ENCODE measurements at places on chromosomes 6 and 20.

DNA sequence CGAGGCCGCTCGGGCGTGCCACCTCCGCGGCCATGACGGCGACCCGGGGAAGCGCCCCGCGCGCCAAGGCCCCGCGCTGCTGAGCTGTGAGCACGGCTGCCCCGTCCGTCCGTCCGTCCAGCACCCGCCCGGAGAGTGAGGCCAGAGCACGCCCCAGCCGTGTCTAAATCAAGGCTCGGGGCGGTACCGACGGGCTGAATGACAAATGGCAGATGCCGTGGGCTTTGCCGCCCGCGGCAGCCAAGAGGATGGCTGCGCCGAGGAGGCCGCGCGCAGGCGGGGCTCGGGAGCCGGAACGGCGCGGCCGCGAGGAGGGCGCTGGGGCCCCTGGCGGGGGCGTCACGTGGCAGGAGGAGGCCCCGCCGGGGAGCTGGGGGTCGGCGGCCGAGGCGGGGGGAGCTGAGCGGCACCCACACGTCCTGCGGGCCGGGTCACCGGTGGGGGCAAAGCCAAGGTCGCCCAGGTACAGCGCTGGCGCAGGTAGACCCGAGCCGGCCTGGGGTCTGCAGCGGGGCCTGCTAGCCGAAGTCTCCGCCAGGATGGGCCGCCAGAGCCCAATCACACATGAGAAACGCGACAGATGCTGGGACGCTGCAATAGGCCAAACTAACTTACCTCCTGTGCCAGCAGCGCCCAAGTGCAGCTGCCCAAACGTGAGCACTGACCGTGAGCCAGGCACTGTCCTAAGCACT is at the start of gene PLAGL1:
Gene PLAGL1, minus strand, starts transcription at position 140 of the 692 bp plus-strand sequence. CDS start 60,123 bp downstream, outside the sequence.
- no peak for DNase-seq

DNA sequence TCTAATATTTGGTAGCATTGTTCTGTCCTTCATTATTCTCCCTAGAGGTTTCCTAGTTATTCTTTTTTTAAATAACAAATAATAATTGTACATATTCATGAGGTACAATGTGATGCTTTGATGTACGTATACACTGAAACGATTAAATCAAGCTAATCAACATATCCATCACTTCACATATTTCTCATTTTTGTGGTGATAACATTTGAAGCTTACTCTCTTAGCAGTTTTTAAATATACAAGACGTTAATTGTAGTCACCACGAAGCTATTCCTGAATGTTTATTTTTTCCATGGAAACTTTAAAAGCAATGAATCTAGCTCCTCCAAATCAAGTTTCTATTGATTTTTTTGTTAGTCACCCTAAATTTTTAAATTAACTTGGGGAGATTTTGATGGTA is 116.5 kb upstream of the PRND start:
- no peak for DNase-seq

GRCh38 chr20:46809706-46810360 is 84.8 kb upstream of the EYA2 start:
- no peak for DNase-seq

- no peak for DNase-seq
Observed at GRCh38 chr6:165925474-165926156, 242.0 kb downstream of the TBXT start.

GRCh38 chr6:31639449-31639861 is 13.0 kb downstream of the BAG6 start:
- no peak for DNase-seq

DNA sequence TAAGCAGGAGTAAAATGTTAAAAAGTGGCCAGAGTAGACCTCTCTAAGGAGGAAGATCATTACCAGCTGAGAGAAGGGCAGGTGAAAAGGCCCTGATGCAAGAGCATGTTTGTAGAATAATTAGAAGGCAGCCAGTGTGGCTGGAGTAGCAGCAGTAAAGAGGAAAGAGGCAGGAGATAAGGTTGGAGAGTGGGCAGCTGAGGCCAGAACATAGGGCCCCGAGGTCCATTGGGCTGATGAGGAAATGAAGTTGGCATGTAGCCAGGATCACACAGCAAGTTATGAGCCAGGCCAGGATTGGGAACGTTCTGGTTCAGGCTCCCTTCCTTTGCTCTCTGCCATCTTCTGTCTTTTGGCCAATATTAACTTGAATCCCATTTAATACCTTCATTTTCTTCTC is 51.6 kb downstream of the RALY start:
- no peak for DNase-seq
